ENCODE measurements at places on chromosomes 2 and 18.

GRCh38 chr2:30503007-30503694 is 56.1 kb downstream of the LCLAT1 start:
- no peak for DNase-seq

DNA sequence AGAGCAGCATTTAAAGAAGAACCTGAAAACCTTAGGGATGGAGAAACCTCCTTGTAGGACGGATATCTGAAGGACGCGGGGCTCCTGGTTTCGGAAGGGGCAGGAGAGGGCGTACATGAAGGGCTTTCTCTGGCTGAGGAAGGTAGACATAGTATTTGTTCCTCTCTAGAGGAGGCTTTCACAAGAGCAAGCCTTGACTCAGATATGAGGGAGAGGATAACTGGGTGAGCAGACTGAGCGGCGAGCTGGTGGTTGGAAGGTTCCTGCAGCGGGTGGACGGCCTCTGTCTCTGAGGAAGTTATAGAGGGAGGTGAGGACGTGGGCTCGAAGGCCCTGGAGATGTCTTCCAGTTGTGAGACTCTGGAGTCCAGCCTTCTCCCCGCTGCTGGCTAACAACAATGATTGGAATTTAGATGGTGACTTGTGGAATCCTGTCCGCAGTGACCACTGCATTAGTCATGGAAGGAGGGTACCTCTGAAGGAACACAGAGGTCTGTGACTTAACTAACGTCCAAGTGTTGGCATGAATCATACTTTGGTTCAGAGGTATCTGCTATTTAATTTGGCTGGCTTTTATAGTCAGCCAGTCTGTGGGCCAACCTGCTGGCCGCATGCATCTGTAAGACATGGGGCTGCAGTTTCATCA is 80.9 kb downstream of the ASAP2 start:
- DNase-seq, result no peak

GRCh38 chr2:22998359-22998758 is 386.6 kb upstream of the KLHL29 start:
- no peak for DNase-seq

DNA sequence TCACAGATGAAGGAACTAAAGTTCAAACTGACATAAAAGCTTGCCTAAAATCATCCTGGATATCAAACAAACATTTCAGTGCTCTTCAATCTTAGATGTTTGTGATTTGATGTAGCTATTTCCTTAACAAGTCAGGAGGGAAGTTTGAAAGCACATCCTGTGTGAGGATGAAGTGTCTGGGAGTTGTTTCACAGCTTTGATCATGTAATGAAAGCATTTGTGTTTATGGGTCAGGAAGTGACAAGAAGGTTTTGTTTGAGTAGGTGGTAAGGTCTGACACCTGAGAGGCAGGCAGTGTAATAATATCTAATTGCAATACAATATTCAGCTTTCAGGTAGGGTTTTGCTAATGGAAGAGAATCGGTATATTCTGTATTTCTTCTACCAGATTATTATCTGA is 26.0 kb upstream of the CSRNP3 start:
- no peak for DNase-seq

- no peak for DNase-seq
Observed at GRCh38 chr2:75607400-75607798, 39.2 kb upstream of the MRPL19 start.

GRCh38 chr2:174171686-174172445 is 76.5 kb downstream of the OLA1 start:
- DNase-seq, result no peak

DNA sequence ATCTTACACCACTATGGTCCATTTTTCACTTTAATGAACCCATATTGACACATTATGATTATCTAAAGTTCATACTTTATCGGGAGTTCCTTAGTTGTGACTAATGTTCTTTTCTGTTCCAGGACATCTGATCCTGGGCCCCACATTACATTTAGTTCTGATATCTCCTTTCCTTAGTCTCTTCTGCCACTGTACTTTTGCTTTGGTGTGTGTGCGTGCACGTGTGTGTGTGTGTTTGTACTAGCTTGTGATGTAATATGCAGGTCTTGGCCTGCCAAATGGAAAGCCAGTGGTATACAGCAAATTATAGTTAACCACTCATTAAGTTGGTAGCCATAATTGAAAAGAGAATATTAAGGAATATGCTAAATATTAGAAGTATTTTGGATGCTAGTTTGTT is 88.0 kb downstream of the CDC42EP3 start:
- no peak for DNase-seq

- no peak for DNase-seq
Observed at GRCh38 chr2:233080836-233081229, 20.7 kb downstream of the INPP5D start.

DNA sequence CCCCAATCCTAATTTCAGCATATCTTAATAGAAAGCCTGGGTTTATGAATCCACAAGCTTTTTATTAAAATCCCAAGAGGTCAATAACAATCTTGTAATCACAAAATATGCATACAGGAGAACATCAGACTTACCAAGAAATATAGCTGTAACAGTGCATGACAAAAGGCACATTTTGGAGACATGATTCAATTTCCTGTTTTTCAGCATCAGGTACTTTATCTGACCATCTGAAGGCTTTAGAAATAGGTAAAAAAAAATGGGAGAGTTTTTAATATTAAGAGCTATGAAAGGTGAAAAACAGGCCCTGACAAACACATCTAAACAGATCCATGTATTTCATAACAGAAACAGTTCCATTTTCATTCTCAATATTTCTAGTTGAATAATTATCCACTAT is 89.9 kb upstream of the EFEMP1 start:
- no peak for DNase-seq

- DNase-seq, result no peak
Observed at GRCh38 chr2:69122271-69122670, 109.3 kb downstream of the ANTXR1 start.

- DNase-seq, result no peak
Observed at GRCh38 chr2:153235516-153235915, 243.0 kb downstream of the RPRM start.

- no peak for DNase-seq
Observed at GRCh38 chr2:70938586-70938950, 2.9 kb downstream of the ATP6V1B1 start.

- DNase-seq, result no peak
Observed at GRCh38 chr2:33448220-33448899, 28.1 kb upstream of the RASGRP3 start.

DNA sequence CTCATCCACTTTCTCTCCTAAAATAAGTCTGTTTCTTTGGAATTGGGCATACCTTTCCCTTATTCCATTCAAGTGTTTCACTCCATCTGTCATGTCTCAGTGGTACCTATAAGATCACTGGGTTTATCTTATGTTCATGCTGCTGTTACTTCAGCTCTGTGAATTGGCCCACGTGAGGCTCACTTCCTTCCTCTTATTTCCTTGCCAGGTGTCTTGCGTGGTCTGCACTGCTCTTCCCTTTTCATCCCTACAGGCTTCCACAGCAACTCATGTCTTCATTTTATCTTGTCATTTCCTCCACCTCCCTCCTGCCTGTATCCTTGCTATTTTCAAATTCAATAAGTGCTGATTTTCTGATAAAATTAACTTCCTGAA is 159.1 kb upstream of the ALPP start:
- DNase-seq, result no peak

DNA sequence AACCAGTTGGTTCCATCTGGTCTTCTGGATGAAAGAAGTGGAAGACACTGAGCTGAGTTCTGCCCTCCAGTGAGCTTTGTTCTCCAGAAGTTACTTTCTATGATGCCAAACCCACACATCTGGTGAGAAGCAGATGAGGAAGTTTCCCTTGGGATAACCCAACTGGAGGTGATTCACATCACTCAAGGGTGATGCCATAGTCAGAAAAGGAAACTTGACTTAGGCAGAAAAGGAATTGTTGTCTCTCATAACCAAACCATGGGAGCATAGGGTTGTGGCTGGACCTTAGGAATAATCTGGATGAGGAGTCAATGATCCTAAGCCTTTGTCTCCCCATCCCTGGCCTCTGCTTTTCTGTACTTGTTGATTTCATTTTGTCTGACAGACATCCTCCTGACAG is 43.7 kb downstream of the CDC42EP3 start:
- no peak for DNase-seq

GRCh38 chr2:33210626-33211025 is 263.9 kb downstream of the LTBP1 start:
- DNase-seq, result no peak

DNA sequence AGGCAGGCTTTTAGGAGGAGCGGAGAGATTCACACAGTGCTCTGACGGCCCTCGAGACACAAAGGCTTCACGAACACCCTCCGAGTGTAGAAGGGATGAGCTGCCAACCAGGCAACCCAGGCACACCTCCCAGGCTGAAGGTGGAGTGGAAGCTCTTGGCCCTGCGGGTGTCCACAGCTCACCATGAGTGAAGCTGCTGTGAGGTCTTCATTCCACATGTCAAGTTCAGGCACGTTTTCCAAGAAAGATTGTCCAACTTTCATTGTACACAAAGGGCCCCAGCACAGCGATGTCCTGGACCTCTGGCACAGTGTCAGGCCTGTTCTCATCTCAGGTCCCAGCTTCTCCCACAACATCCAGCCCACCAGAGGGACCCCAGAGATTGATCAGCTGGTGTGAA is 13.4 kb downstream of the PARD6G start:
- no peak for DNase-seq

DNA sequence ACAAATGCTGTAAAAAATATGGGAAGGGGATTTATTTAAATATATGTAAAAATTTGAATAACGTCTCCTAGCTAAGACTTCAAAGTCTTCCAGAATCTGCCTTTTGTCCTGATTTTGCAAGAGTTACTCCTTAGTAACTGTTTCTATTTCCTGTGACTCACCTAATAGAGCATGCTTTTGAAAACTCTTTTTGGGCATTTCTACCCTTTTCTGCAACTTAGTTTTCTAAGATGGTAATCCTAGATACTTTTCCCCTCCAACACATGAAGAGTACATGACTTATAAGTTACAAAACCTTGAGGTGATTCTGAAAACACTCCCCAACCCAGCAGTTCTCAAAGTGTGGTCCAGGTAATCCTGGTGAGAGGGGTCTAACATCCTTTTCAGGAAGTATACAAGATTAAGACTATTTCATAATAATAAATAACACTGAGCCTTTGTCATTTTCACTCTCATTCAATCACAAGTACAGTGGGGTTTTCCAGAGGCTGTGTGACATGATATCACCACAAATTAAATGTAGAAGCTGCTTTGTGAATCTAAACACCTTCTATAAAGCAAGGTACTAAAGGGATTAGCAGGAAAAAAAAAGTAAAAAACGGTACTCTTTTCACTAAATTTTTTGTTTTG is 31.9 kb downstream of the PPP4R3B start:
- DNase-seq, result no peak

DNA sequence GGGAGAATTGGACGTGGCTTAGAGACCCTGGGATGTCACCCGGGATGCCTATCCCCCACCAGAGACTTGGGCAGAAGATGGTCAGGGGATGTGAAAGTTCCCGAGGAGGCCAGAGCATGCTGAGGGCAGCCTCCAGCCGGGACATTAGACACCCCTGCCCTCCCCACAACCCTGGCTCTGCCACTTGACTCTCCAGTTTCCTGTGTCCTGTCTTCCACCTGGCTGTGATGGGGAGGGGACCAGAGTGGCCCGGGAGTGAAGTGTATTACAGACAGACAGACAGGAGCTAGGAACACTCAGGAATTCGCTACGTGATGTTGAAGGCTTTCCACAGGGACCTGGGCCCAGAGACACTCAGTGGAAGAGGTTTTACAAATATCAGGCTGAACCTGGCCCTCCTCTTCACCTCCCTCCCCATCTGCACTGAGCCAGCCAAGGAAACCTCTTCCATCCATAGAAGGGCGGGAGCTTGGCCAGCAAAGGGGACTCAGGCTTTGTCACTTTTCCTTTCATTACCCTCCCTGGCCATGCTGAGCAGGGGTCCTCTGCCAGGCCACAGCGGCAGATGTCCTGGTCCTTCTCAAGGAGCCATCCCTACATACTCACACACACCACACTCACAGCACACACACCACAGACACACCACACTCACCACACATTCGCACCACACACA is 60.7 kb downstream of the SDC1 start:
- no peak for DNase-seq

GRCh38 chr2:96800061-96801004 is 15.7 kb upstream of the CNNM3 start:
- no peak for DNase-seq

DNA sequence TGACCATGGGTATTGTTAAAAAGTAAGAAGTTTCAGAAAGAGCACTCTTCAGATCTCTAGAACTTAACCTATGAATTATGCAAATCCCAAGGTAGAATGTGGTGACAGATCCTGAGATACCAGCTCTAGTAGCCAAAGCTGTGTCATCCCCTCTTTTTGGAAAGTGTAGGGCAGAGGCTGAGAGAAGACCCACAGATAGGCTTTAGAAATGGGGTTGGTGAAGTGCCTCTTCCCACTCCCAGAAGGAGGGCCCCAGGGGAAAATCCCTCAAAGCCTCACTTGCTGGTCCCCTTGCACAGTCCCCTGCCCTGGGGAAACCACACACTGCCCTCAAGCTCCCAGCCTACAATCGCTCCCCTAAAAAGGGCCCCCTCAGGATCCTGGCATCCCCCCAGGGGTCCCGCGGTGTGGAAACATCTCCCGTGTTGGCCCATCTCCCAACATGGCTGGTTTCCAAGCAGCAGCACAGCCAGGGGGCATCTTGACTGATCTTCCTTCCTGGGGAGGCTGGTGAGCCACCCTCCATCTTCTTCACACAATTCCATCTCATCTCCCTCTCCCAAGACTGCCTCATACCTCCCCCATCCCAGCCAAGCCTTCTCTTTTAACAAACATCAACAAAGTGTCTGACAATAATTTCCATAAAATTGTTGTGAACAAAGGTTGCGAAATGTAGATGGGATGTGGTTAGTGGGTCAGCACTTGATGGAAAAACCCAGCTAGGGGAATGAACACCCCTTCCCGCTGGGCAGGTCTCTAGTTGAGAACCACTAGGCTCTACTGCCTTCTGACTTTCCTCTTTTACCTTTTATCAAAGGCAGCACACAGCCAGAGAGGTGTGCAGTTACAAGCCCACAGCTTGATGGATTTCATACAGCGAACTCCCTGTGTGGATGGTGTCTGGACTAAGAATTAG is 25.1 kb downstream of the MAL start:
- no peak for DNase-seq

- DNase-seq, result no peak
Observed at GRCh38 chr2:210667711-210668110, 111.3 kb downstream of the CPS1 start.

GRCh38 chr2:168730344-168730743 is 72.1 kb upstream of the NOSTRIN start:
- DNase-seq, result no peak

DNA sequence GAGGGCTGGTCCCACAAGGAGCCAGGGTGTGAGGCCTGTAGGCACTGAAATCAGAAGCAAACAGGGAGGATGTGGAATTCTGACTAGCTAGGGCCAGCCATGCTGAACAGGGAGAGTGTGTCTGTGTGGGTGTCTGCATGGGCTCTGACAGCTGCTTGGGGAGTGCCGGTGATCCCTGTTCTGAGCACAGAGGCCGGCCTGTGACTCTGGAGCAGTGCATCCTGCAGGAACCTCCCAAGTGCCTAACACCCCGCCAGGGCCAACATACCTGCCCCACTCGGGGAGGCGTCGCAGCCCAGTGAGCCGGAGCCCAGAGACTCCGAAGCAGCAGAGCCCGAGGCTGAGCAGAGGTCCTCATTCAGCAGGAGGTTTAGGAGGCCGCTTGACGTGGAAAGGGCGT is 11.5 kb upstream of the HES6 start:
- no peak for DNase-seq

GRCh38 chr2:10014418-10015190 is 28.7 kb upstream of the KLF11 start:
- no peak for DNase-seq

GRCh38 chr2:1125217-1125616 is 174.6 kb downstream of the SNTG2 start:
- DNase-seq, result no peak

Measured in HAP-1 (cell line).